ENCODE measurements at places on chromosomes 1 and 21.

GRCh38 chr1:145936247-145936646, 9.0 kb upstream of the RBM8A start:
- DNase-seq = no peak

GRCh38 chr1:35707601-35708440, 10.9 kb downstream of the C1orf216 start:
- no peak for DNase-seq

GRCh38 chr1:2480236-2480985, 4.3 kb downstream of the PLCH2 start:
- DNase-seq = no peak

DNA sequence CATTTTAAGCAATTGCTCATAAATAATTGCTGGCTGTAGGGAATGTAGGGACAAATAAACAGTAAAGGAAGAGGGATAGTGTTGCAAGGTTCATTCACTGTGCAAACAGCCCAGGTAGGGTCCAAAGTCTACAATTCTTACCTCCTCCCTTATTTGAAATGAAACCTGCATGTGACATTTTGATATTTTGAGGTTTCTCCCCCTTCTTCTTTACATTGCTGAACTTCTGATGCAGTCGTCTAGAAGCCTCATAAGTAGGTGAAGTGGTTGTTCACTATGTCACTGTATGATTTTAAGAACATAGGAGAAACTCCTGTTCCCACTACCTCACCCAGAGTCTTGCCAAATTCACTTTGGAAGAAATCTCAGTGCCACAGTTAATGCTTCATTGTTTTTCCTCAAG, 16.1 kb downstream of the F5 start:
- no peak for DNase-seq

DNA sequence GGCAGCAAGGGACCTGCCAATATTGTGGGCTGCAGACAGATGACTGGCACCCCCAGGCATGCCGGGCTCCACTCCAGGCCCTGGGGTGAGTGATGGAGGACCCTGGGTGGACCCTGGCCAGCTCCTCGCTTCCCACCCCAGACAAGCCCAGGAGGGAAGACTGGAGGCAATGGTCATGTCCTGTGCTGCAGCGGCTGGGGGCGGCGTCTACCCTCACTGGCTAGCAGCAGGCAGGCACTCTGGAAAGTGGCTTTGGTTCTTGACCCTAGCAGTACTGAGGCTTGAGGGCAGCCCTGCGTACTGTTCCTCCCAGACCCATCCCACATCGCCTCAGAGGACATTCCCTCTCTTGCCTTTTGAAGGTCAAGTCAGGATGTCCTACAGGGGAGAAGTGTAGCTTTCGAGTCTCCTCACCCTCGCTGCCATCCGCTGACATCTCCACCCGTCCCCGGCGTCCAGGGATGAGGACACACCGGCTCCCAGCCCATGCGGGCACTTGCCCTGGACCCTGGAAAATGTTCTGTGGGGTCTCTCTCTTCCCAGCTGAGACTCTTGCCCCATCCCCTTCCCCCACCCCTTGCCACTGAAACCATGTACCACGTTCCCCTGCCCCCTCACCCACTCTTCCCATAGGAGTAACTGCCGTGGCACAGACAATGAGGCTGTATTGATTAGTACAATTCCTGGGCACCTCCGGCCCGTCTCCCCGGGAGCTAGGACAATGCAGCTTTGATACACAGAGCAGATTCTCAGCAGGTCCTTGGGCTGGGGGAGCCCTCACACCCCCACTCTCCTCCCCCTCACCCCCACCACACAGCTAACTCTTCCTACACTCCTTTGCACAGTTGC, 15.0 kb downstream of the SLC6A9 start:
- no peak for DNase-seq

- no peak for DNase-seq
Observed at GRCh38 chr1:228452194-228453021, 34.8 kb upstream of the RNF187 start.

DNA sequence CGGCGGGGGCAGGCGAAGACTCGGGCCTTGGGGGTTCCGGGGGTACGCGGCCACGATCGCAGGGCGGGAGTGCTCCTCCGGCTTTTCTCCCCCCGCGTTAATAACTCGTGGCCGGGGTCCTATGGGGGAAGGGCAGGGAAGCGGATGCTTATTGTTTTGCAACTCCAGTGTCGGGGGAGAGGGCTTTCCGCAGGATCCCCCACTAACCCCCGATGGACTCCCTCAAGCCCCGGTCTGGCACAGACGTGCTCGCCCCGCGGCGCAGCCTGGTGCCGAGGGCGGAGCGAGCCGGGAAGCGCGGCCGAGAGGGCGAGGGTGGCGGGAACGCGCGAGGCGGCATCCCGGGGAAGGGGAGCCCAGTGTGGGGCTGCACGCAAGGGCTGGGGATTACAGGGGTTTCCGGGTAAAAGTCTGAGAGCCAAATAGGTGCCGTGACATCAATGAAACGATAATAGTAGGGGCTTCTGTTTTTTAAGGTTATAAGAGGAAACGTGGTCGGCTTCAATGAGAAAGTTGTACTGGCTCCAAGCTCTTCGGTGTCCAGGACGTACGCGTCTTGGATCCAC, 772 bp downstream of the UCK2 start:
- DNase-seq = peak; percentile 65

DNA sequence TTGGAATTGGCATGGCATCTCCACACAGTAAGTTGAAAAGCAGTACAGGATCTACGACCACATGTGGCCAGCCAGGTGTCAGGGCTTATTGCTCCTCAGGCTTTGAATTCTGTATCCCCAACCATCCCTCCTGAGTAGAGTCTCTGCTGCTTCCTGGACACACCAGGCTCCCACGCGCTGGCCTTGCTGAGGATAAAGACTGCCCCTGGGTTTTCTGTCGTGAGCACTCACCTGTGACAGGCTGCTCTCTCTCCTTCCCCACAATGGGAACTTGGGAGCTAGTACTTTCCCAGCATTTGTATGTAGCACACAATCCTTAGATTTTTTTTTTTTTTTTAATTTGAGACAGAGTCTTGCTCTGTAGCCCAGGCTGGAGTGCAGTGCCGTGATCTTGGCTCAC, 33.6 kb downstream of the PBX1 start:
- DNase-seq = no peak

DNA sequence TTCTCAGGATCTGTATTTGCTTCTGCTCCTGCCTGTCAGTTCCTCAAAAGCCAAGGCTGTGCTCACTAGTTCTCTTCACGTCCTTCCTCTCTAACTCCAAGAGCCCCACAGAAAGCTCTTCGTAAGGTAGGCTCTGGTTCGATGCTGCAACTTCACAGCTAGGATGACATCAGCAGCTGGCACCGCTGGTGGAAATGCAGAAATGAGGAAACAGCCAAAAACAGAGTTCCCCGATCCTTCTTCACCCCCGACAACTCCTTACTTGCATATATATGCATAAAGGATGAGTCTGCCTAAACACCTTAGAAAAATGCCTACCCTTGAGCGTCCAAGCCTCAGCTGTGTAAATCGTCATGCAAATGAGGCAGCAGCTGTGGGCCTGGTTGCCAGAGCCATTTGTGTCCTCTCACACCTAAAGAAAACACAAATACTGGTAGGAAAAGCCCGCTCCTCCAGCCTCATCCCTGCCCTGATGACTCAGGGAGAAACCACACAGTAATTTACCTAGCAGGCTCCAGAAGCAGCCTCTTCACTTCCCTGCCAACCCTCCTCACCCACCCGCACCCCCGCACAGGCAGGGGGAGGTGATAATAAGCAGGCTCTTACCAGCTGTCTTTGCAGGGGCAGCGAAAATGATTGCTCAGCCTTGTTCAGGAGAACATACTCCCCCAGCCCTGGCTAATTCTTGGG, 28.2 kb downstream of the BATF3 start:
- DNase-seq = no peak

- DNase-seq = no peak
Observed at GRCh38 chr1:25619101-25619890, 2.7 kb downstream of the MAN1C1 start.

DNA sequence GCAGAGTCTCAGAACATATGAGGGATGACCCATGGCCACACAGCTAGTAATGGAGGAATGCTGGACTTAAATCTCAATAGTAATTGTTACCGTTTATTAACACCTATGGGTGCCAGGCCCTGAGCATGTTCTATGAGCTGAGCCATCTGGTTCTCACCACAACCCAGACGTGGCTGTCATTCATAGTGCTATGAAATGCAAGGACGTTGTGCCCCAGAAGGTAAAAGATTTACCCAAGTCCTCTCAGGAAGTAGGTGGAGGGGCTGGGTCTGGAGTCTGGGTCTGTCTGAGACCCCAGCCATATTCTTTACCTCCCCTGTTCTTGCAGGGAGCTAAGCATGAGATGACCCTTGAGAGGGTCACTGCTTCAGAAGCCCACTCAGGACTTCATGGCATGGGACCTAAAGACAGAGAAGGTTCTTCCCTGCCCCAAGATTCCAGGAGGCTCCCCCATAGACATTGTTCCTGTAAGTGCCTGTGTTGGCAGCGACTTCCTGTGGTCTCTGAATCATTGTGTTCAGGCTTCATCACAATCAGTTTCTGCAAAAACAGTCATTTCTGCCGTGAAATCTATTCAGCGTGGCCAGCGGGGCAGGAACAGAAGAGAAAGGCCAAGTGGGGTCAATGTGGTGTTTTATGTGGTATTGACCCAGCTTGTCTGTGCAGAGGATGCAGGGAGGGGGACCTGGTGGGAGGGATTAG, 475.4 kb downstream of the PTPRU start:
- no peak for DNase-seq

GRCh38 chr21:28725396-28725795, 267.3 kb downstream of the LTN1 start:
- DNase-seq = no peak

- DNase-seq = no peak
Observed at GRCh38 chr1:223319905-223320580, 43.9 kb downstream of the SUSD4 start.

DNA sequence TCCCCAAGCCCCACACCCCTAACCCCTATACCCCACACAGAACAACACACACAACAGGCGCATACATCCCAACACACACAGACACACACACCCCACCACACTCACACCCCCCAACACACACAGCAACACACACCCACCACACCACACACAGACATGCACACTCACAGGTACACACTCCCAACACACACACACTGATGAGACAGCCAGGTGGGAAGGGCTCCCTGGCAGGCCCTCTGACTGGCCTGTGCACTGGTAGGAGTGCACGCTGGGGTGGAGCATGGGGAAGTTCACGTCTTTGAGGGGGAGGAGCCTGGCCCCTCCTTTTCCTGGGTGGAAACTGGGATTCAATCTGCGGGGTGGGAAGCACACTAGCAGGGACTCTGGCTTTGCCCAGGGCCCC, 116.7 kb downstream of the RHOU start:
- no peak for DNase-seq

DNA sequence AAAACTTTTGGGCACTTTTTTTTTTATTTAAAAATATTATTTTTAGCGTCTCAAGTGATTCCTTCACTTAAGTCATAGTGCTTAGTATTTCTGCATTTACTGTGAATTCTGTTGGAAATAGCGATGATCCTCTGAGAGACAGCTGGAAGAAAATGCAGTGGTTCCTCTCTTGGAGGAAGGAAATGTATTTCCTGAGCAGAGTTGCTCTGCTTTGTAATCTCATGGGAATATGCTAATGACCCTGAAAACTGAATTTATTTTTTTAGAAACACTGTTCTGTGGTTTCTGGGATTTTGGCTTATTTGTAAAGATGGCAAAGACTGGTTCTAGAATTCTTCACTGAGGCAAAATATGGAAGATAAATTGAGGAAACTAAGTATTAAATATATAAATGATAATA, 88.9 kb downstream of the NTNG1 start:
- DNase-seq = no peak

- DNase-seq = no peak
Observed at GRCh38 chr1:155043301-155043702, 7.8 kb upstream of the ADAM15 start.

DNA sequence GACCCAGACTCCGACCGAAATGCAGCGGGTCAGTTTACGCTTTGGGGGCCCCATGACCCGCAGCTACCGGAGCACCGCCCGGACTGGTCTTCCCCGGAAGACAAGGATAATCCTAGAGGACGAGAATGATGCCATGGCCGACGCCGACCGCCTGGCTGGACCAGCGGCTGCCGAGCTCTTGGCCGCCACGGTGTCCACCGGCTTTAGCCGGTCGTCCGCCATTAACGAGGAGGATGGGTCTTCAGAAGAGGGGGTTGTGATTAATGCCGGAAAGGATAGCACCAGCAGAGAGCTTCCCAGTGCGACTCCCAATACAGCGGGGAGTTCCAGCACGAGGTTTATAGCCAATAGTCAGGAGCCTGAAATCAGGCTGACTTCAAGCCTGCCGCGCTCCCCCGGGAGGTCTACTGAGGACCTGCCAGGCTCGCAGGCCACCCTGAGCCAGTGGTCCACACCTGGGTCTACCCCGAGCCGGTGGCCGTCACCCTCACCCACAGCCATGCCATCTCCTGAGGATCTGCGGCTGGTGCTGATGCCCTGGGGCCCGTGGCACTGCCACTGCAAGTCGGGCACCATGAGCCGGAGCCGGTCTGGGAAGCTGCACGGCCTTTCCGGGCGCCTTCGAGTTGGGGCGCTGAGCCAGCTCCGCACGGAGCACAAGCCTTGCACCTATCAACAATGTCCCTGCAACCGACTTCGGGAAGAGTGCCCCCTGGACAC, 534 bp downstream of the C1orf56 start:
- DNase-seq = peak; percentile 88
